ENCODE measurements at places on chromosomes 1 and 21.

DNA sequence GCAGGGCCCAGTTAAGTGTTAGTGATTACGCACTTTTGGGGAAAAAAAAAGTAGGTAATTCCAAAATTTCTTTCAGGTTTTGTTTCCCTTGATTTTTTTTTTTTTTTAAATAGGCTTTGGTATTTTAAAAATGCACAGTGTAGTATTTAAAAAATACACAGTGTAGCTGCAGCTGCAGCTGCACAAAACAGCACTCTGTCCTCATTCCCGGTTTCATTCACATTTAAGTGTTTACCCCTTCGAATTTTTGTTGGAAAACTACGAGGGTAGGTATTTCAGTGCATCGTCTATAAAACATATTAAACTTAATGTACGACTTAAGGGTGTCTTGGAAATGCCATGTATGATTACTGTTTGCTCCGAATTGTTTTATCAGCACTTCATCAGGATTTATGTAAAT is 3.4 kb downstream of the NEK7 start:
- no peak for DNase-seq

DNA sequence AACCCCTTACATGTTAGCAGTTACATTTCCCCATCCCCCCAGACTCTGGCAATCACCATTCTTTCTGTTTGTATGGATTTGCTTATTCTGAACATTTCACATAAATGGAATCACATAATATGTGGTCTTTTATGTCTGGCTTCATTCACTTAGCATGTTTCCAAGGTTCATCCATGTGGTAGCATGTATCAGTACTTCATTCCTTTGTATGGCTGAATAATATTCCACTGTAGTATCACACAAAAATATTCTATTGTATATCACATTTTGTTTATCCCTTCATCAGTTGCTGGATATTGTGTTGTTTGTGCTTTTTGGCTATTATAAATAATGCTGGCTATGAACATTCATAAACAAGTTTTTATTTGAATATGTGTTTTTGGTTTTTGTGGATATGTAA is 22.2 kb downstream of the EPB41 start:
- DNase-seq = no peak

- DNase-seq = peak; percentile 93
These were observed at the start of gene ID3 for GRCh38 chr1:23559136-23559984. Gene ID3 (minus strand): TSS chr1:23559501. CDS start chr1:23559426, 75 bp downstream.

DNA sequence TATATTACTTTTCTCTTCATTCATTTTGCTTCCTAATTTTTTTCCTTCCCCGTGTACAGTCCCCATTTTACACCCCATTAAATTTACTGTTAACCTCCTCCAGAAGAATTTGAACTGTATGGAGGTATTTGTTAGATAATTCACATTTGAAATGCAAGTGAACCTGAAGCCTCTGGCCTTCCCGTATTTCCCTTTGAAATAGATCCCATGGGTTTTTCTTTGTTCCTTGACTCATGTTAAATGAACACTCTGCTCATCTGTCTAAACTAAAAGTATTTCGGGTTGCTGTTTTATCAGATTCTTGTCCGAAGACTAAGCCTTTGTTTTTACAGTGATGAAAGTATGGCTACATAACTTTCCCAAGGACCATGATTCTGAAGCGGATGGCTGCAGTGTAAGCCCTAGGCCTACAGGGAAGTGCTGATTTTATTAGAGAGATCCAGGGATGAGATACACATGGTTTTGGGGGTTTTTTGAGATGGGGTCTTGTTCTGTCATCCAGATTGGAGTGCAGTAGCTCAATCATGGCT is 187.9 kb downstream of the PATJ start:
- DNase-seq = no peak

DNA sequence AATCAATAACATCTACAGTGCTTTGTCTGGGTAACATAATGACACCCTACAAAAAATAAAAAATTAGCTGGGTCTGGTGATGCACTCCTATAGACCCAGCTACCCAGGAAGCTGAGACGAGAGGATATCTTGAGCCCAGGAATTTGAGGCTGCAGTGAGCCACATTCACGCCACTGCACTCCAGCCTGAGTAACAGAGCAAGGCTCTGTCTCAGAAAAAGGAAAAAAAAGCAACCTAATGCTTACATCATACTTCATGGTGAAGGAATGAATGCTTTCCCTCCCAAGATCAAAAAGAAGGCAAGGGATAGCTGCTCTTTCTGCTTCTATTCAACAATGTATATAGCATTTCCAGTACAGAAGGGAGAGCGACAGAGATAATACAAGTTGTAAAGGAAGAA is 24.2 kb upstream of the CTTNBP2NL start:
- no peak for DNase-seq

- DNase-seq = no peak
These were observed 626 bp downstream of the PTP4A2 start for GRCh38 chr1:31937300-31938183.

GRCh38 chr1:12305377-12305776 is 75.5 kb downstream of the VPS13D start:
- DNase-seq = no peak

DNA sequence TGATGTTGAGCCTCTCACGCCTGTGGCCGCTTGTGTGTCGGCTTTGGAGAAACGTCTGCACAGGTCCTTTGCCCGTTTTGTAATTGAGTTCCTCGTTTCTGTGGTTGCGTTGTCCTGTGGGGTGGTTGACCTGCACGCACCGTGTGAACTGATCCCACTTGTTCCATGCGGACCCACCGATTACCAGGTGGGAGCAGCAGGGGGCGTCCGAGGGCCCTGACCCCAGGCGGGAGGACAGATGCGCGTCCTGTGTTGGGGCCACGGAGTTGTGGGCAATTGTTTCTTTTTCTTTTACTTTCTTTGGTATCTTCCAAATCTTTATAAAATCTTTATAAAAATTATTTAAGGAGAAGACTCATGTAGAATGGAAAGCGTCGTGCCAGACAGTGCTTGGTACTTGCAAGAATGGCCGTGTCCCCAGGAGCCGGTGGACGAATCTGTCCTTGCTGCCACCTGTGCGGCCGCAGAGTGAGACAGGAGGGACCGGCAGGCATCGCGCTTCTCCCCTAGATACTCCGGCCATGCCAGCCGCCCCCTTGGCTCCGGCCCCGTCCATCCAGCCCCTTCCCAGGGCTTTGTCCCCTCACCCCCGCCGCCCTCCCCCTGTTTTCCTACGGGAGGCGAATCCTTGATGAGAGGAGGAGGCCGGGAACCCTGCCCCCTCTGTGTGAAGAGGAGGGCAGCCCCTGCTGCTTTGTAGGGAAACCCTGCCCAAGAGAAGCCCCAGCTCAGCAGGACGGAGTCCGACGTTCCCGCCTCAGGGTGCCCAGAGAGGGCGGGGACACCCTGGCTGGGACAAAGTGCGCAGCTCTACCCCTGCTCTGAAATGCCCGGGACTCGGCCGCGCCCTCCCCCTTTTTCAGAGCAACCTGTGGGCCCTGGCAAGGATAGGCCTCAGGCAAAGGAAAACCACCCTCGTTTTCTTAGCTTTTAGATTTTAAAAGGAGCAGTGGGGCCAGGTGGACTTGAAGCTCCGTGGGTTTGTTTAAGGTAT is 41.7 kb downstream of the PRKCZ start:
- DNase-seq = no peak

DNA sequence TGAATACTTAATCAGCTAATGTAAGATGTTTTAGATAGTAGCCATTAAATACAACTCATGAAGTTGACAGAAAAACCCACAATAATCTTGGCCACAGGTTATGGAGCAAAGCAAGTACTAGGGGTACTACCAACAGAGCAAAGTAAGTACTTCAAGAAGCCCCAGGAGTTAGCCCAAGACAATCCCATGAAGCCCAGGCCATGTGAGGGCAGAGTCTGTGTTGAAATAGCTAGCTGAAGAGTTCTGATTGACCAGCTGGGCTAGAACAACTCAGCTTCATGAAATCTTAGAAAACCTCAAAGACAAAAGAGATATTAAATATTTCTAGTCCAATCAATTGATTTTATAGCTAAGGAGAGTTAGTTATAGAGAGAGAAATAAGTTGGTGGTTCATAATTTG is 212.9 kb upstream of the HOOK1 start:
- DNase-seq = no peak

- DNase-seq = no peak
These were observed 845.4 kb upstream of the CXADR start for GRCh38 chr21:16667395-16667794.

GRCh38 chr1:181661569-181661968 is 178.3 kb downstream of the CACNA1E start:
- no peak for DNase-seq

DNA sequence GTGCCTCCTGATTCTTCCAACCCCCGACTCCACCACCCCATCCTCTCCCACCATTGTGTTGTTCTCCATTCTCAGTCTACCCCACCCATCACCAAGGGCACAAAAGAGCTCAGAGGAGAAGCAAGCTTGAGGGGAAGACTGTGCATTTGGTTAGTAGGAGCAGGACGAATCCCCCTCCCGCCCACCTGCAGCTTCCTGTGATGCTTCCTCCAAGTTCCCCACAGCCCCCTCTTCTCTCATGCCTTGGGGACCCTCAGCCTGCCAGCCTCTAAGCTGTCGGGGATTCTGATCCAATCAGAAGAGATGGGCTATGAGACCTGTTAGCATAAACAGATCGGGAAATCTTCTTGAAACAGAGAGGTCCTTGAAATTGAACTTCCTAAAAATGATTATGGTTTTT is 22.2 kb upstream of the CAPZB start:
- DNase-seq = no peak

GRCh38 chr1:51284487-51284954 is 45.8 kb downstream of the TTC39A start:
- peak; percentile 99 for DNase-seq

DNA sequence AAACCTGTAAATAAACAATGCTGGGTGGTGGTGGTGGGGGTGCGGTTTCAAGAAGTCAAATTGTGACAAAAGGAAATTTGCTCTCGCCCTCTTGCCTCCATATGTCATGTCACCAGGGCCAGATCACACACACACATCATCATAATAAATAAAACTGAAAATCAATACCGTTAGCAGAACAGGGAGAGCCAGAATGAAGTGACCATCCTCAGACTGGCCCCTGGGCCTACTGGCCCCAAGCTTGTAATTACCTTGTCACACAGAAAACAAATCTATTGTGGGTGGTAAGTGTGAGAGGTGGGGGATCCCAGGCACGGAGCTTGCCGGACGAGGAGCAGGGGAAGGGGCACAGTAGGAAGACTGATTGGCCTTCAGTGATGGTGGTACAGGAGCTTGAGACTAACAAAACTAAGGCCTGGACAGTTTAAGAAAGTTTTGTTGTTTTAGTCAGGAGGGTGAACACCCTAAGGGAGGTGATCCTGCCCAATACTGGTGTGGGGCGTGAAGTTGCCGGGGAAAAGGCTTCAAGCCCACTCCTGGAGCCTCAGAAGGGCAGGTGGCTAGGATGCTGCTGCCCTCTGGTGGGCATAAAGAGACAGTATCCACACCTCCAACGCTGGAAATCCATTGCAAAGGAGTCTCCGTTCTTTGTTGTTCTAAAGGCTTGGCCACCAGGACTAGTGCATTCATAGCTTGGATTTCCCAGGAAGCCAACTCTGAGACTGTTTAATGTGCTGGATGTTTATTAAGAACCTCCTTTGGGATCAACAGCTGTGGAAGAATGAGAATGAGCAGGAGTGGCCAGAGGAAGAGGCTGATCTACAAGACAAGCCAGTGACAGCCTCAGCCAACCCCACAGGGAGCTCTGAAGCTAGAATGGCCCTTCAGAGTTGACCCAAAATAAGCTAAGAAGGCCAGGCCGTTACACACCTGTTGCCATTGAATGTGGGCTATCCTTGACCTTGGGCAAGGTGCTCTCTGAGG is 8.1 kb upstream of the C1orf216 start:
- peak; percentile 46 for DNase-seq

GRCh38 chr1:177932123-177932522 is 37.7 kb downstream of the SEC16B start:
- no peak for DNase-seq

GRCh38 chr21:32653326-32653901 is 41.2 kb upstream of the CFAP298 start:
- no peak for DNase-seq

- DNase-seq = no peak
These were observed 8.4 kb upstream of the UBE2U start for GRCh38 chr1:64195081-64195395.

DNA sequence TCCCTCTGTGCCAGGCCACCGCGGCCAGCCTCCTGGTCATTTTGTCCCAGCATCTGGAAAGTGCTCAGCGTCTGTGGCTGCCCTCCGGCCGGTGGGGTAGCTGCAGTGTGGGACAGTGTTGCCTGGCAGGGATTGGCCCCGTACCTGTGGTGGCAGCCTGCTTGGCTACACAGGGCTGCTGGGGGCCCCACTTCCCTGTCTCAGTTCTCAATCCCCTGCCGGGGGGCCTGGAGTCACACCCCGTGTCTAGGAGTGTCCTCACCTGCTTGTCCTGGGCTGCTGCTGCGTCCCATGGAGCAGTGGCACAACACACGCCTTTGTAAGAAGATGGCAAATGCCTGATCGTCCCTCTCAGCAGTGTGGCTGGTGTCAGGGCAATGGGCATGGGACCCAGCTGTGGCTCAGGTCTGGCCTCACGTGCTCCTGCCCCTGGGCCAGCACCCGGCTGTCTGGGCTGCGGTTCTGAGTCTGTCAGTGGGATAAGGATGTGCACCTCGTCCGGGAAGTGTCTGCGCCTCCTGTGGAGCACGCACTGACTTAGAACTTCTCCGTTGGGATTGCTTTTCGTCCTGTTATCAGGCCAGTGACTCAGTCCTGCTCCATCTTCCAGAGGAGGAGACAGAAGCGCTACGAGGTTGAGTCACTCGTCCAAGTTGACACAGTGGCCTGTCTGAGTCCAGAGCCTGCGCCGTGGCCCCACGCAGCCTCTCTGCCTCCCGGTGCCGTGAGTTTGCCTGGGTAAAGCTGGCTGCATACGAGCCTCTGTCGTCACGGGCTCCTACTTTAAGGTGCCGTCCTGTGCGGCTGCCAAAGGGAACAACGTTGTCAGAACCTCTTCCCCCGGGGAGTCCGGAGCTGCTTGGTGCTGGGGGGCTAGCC is 41.0 kb downstream of the CRYAA start:
- no peak for DNase-seq

DNA sequence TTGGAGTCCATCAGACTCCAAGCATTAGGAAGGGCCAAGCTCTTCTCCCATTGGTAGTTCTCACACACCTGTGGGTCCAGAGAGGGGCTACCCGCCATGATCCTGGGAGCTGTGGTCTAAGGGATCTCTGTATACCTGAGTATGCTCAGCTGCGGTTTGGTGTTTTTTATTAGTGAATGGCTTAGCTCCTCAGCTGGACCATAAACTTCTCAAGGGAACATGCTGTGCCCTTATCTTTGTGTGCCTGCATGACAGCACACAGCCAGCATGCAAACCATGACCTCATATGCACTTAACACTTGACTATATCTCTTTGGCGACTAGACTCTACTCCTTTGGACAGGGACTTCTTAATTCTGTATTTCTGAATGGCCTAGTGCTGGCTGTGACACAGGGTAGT is 94.5 kb downstream of the CD58 start:
- DNase-seq = no peak

Measured in DMS79 (cell line).